ENCODE measurements at places on chromosomes 4 and X.

- DNase-seq = no peak
Observed at GRCh38 chr4:42732776-42733175, 75.9 kb upstream of the ATP8A1 start.

GRCh38 chr4:31175242-31175910 lies 455.2 kb downstream of the PCDH7 start:
- DNase-seq = no peak

DNA sequence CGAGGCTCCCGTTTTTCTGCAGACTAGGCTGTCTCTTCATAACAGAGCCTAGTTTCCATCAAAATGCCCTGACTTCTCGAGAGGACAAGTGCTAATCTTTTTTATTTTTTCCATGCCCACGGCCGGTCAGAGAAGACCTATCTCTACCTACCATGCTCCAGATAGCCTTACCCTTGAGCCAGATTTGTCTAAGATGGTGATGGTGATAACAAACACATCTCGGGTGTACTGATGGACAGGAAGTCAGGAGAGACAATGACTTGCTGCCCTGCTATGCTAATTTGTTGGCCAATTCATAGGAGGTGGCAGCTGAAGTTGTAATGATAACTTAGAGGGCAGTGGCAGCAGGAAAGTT lies 42.2 kb upstream of the NKRF start:
- DNase-seq = no peak

- DNase-seq = peak; percentile 47
Observed at GRCh38 chrX:65750674-65751469, 83.4 kb downstream of the MSN start.

- peak; percentile 90 for DNase-seq
Observed at GRCh38 chr4:1249148-1249730, 309 bp upstream of the CTBP1 start.

DNA sequence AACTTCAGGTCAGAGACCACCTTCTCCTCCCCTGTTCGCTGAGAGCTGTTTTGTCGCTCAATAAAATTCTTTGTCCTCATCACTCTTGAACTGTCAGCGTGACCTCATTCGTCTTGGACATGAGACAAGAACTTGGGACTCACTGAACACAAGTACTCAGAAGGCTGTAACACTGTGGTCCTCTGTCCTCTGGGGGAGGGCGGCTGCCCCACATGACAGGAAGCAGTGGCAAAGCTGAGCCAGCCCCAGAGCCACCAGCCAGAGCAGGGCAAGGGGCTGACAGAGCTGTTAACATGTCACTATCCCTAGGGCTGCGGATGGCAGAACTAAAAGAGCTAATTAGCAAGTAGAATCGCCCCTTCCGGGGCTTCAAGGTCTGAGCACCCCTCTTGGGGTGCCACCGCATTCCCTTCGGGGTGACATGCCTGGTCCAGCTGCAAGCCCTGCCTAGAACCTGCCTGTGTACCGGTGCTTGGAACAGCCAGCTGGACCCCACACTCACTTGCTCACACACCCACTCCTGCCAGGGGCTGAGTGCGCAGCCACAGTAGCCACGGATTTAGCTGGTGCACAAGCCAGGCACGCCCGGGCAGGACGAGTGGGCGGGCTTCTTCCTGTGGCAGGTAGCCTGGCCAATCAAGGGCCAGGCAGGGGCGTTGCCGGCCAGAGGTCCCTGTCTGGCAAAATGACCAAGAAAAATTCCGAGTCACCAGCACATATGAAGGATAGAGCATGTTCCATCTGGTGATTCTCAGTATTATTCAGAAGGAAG lies 648.6 kb upstream of the AGA start:
- DNase-seq = no peak

GRCh38 chr4:126850286-126850685 lies 782.5 kb upstream of the INTU start:
- DNase-seq = no peak

DNA sequence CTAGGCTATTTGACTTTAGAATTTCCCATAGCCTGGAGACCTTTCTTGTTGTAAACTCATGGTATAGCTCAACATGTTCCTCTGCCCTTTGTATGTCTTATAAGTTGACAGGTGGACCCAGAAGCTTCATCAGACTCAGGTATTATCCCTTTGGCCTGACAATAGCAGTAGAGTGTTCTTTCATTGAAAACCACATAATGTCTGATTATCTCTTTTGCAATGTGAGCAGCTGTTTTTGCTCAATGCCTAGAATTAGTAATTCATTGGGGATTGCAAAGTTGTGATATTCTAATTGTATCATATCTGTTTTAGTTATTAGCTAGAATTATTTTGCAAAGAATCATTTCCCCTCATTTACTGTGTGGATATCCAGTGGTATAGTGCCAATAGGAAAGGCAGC lies 27.5 kb downstream of the TBC1D19 start:
- DNase-seq = no peak

- DNase-seq = no peak
Observed at GRCh38 chr4:18582841-18583240, 561.3 kb upstream of the LCORL start.

DNA sequence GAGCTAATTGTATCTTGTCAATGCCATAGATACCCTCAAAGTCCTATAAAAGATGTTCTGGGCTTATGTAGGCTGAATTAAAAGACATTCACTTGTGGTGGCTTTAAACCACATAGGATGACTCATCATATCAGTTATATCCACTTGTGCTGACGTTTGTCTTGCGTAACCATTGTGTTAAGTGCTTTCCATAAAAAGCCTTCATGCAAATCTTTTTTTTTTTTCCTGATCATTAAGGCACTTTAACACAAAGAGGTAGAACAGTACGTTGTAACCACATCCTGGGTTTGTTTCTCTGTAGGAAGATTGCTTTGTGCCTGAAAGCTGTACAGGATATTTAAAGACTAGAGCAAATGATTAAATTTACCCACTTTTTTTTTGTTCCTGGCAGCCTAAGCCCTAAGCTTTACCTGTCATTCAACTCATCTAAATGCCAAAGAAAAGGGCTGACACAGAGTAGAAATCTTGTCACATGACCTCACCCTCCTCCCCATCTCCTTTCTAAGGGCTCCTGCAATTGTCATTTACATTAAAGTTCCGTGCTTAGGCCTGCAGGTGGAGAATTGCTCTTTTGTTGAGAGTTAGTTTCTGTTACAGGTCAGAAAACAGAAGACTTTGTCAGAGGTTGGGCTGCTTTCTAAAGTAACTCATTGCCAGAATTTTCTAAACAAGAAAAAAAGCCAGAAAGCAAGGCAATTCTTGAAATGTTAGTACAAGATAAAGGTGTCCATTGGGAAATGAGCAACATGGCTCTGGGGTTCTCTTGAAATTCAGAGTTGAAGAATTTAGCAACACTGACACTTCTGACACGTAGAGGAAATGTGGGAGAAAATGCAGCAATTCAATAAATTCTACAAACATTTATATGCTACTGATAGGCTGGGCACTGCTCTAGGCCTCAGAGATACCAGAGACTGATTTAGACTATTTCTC lies 555.6 kb downstream of the PPARGC1A start:
- DNase-seq = peak; percentile 49

GRCh38 chr4:185124006-185124405 lies 19.1 kb upstream of the SLC25A4 start:
- no peak for DNase-seq

GRCh38 chr4:18440527-18441202 lies 419.1 kb upstream of the LCORL start:
- no peak for DNase-seq

- DNase-seq = peak; percentile 43
Observed at GRCh38 chrX:132463411-132463810, 25.4 kb downstream of the MBNL3 start.

DNA sequence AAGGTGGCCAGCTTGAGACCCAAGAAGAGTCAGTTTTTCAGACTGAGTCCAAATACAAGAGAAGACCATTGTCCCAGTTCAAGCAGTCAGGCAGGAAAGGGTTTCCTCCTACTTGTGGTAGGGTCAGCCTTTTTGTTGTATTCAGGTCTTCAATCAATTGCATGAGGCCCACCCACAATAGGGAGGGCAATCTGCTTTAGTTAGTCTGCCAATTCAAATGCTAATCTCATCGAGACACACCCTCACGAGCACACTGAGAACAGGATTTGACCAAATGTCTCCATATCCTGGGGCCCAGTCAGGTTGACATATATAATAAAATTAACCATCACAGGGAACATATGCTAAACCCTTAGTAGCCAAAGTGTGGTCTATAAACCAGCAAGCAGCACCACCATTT lies 75.3 kb upstream of the FRMPD3 start:
- DNase-seq = no peak

GRCh38 chr4:141216002-141216761 lies 4.5 kb upstream of the ZNF330 start:
- DNase-seq = no peak

DNA sequence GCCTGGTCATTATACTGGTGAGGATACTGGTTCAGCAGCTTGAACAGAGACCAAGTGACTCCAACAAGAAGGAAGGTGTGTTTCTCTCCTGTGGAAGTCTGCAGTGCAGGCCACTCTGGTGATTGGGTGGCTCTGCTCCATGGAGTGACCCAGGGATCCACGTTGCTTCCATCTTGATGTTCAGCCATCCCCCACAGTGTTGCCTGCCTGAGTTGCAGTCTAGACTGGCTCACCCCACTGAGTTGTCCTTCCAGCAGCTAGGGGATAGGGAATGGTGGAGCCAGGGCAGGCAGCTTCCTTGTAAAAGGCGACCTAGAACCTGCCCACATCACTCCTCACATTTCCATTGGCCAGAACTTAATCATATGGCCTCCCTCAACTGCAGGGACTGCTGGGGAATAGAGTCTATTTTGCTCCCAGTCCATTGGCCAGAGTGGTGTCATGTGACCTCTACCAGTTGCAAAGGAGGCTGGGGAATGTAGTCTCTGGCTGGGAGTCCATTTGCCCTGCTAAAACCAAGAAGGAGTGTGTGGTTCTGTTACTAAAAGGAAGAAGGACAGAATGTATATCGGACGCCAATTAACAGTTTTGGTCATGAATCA lies 8.0 kb downstream of the MAN2B2 start:
- DNase-seq = peak; percentile 27

DNA sequence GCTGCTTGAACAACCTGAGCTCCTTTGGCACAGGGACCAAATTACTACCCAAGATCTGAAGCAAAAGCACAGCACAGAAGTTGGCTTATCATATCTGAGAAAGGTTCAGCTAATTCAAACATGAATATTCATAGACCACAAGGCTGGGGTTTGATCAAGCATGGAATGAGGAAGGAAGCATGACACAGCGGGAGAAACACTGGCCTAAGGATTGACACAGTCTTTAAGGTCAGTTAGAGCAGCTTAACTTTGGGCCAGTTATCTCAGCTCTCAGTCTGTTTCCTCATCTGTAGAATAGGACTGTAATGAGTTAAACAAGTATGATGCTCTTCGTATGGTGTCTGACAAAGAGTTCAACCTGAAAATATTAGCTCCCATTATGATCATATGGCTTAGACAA lies 88.5 kb upstream of the CBR4 start:
- DNase-seq = no peak

- DNase-seq = no peak
Observed at GRCh38 chrX:45126158-45126557, 74.5 kb downstream of the DIPK2B start.

- DNase-seq = no peak
Observed at GRCh38 chr4:95693594-95693993, 144.8 kb upstream of the UNC5C start.

- DNase-seq = no peak
Observed at GRCh38 chr4:3107691-3108121, 33.2 kb downstream of the HTT start.

DNA sequence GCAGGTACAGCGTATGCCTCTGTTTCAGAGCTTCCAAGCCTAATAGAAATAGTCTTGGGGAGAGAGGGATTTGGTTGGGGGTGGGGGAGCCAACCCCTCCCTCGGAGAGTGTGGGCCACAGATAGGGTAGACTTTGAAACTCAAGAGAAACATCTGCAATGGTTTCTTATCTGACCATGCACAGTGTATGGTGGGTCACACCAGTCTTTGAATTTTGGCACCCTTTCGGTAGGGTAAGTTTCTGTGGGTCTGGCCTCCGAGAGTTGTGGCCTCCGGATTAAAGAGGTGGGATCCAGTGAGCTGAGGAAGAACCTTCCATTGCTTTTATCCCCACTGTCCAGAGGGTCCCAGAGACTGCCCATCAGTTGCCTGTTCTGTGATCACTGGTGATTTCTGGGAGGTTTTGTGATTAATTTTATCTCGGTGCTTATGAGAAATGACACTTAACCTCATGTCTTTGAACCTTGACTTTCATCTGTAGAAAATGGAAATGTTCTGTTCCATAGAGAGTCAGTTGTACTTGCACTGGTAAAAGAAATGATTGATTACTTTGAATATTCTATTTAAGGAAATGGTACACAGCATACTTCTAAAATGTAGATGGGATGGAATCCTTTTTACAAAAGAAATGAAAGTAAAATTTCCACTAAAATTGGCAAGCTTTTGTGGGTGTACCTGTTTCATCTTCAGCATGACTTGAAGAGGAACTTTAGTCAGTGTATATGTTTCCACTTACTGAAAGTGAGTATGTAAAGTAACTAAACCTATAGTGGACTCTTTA lies 62.7 kb downstream of the TMEM131L start:
- no peak for DNase-seq

GRCh38 chr4:2253160-2254084 lies 8.5 kb downstream of the MXD4 start:
- no peak for DNase-seq

- DNase-seq = no peak
Observed at GRCh38 chrX:20347481-20347880, 80.8 kb upstream of the RPS6KA3 start.

- no peak for DNase-seq
Observed at GRCh38 chr4:145418739-145419138, 62.9 kb upstream of the SMAD1 start.

DNA sequence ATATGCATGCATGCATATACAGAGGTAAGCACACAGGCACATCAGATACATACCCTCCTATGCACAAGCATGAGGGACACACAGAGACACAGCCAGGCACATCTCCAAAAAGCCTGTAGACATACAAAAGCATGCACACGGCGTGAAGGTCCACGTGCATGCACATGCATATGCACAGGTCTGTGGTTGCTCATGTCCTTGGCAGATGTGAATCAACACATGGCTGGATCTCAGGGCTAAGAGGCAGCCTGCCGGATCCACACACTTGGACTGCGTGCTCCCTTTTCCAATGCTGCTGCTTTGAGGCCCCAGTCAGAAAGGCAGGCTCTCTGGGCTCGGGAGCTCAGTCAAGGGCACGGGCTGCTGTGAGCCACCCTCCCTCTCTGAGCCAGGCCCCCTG lies 3.6 kb downstream of the STARD8 start:
- DNase-seq = no peak

GRCh38 chr4:185685804-185686203 lies 126.2 kb downstream of the SORBS2 start:
- DNase-seq = no peak

DNA sequence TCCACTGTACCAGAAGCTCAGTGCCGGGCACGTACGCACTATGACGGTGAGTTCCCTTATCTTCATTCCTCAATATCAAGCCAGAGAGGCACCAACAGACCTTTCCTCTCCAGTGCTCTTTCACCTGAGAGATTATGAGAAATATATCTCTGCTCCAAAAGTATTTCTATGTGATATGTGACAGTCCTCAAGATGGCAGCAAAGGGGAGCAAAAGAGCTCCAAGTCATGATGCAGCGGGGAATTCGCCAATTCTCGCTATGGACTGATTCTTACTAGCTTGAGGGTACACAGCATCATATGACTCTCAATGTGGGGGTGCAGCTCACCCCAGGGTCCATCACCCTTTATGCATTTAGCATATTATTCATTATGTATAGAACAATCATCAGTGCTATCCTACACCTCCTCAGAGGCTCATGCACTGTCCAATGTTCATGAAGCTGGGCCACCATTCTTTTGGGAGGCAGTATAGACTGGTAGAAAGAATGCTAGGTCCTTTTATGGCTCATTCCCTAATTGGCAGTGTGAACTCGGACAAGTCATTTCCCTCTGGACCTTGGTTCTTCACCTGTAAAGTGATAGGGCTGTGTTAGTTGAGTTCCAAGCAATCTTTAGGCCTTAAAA lies 12.8 kb upstream of the IQSEC2 start:
- no peak for DNase-seq
